Amniotic stem cell (primary cell): ENCODE measurements at places on chromosomes 11 and 22.

DNA sequence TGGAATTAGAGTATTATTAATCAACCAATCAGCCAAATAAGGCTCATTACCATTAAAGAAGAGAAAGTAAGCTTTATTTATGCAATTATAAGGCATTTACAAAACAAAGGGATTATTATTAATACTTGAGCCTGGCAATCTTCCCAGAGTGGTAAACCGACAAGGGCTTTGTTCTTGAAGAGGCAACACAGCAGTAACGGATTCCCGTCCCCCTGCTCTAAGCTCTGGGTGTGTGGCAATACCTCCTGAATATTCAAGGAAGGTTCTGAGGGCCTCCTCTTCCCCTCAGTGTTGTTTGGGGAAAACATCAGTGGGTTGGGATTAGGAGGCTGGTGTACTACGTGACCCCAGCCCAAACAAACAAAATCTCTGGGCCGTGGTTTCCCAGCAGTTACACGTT, 176.5 kb downstream of the TENM4 start:
- DNase-seq, result no peak

GRCh38 chr22:37491559-37492427, 5.6 kb upstream of the MFNG start:
- no peak for DNase-seq

GRCh38 chr11:102576350-102576749, 45.8 kb upstream of the MMP7 start:
- DNase-seq, result no peak

DNA sequence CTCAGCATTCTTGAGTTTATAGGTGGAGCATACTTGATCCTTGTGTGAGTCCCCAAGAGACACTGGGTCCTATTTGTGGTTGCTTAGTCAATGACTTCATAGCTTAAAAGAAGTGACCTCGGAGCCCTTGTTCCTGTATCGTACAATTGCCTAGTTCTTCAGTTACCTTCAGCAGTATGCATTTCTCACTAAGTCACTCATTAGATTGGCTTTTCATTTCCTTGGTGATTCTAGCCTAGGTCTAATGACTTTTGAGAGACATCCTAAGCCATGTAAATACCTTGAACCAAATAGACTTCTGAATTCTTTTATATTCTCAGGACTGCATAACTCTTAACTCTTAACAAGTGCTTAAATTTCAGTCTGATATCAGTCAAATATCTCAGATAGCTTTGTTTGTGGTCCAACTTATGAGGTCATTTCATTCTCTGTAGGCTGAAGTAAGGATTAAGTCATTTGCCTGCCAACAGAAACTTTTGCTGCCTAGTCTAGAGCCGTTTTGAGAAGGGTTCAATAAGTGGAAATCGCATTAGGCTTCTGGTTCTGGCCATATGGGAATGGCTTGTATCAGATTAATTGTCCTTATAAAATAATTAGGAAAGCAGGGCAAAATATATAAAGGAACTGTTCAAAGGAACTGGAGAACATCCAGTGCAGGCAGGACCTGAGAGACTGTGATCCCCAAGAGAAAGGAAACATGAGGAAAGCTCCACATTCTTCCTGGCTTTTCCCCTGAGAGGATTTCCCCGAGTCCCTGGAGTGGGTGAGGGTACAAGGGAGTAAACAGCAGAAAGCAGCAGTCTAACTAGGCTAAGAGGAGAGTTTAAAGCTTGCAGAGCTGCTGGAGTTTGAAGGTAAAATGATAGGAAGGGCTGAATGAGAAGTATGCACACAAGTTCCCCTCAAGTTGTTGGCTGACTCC, 39.9 kb downstream of the TRAF6 start:
- DNase-seq, result no peak

GRCh38 chr11:60899046-60899936, 7.1 kb downstream of the PRPF19 start:
- DNase-seq, result peak; percentile 22

- no peak for DNase-seq
Measured at GRCh38 chr11:125892071-125892470, 4.6 kb downstream of the HYLS1 start.

DNA sequence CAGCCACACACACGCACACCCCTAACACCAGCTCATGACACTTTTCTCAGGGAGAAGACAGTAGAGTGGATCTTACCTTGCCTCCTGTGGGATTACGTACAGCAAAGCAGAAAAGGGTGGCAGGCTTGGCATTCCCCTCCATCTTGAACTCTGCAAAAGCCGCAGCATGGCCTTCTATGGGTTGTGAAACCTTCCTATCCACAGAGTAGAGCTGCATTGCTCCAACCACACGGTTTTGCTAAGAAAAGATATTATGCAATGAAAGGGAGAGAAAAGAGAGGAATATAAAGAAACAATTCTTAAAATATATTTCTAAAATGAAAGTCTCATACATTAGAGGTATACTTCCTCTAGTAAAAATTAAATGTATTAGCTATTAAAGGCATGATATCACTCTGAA, 48.8 kb downstream of the CLTCL1 start:
- no peak for DNase-seq

- no peak for DNase-seq
Measured at GRCh38 chr11:119368121-119369034, 13.1 kb downstream of the USP2 start.

GRCh38 chr22:30309951-30310741, 16.6 kb downstream of the TBC1D10A start:
- no peak for DNase-seq

- no peak for DNase-seq
Measured at GRCh38 chr22:20044495-20045151, 23.7 kb downstream of the TANGO2 start.

- DNase-seq, result no peak
Measured at GRCh38 chr11:120539667-120540369, 28.3 kb downstream of the GRIK4 start.

- DNase-seq, result no peak
Measured at GRCh38 chr11:113664069-113664980, 41.8 kb downstream of the TMPRSS5 start.

GRCh38 chr11:73653996-73654395, 7.6 kb downstream of the PLEKHB1 start:
- no peak for DNase-seq

DNA sequence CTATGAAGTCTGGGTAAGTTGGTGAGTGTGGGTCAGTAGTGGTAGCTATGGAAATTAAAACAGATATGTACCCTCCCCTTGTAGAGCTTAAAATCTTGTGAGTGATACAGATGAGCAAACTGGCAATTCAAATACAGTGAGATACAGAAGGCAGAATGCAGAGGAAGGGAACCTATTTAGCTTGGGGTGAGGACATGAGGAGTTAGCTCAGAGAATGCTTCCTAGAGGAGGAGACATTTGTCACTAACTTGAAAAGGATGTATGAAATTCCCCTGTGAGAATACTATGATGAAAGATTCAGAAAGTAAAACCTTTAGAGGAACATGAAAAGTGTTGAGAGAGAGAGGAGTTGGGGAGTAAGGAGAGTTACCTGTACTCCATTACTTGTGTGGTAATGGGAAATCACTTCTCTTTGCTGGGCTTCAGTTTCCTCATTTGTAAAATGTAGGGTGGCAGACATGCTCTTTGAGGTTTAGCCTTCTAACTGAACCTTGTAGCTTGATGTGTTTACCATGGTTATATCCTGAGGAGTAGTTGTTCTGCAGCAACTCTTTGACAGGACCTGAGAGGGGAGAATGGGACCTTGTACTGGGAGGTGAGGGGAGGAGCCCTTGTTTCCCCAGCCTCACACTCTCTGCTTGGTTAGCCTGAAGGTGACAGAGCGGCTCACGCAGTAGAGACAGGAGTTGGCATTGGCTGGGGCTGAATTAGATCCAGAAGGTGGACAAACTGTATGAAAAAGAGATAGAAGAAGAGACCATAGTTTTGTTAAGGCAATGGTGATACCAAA, 17.9 kb downstream of the SWAP70 start:
- DNase-seq, result no peak

DNA sequence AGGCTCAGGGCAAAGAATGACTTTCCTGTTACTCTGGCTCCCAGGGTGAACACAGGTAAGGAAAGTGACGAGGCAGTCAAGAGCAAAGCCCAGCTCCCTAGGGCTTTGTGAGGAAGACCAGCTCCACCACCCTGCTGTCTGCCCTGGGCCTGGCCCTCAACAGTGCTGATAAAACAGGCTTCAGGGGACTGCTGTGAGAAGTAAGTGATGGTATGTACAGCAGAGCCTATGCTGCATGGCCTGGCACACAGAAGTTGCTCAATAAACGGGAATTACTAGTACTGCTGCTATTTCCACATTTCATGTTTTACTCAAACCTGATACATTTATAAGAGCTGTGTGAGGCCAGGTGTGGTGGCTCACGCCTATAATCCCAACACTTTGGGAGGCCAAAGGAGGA, 50.3 kb downstream of the MICAL3 start:
- no peak for DNase-seq

- no peak for DNase-seq
Measured at GRCh38 chr11:133515107-133515506, 17.2 kb downstream of the OPCML start.

DNA sequence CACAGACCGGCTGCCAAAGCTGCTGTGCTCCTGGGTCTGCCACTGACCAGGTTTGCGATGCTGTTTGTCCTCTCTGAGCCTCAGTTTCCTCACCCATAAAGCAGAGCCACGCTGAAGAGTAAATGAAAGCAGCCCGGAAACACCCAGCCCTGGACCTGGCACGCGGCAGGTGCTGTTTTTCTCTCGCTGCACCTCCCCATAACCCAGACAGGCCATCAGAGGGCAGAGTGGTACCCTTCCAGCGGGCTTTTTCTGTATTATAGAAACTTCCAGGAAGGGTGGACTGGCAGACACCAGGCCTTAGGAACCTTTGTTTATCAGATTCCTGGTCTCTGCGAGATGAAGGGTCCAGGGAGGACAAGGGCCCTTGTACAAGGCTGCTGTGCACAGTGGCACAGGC, 17.9 kb upstream of the FGF19 start:
- no peak for DNase-seq

DNA sequence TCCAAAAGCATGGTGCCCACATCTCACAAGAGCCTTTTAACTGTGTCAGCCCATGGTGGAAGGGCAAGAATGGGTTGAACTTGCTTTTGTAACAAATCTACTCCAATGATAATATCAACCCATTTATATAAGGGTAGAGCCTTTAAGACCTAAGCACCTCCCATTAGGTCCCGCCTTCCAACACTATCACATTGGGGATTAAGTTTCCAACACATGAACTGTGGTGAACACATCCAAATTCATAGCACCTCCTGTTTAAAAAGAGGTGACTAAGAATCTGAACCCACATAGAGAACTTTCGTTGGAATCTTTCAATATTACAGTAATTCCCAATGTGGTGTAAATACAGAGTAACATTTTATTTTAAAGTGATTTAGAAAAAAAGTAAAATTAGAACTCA, 9.2 kb upstream of the CNTF start:
- DNase-seq, result no peak

DNA sequence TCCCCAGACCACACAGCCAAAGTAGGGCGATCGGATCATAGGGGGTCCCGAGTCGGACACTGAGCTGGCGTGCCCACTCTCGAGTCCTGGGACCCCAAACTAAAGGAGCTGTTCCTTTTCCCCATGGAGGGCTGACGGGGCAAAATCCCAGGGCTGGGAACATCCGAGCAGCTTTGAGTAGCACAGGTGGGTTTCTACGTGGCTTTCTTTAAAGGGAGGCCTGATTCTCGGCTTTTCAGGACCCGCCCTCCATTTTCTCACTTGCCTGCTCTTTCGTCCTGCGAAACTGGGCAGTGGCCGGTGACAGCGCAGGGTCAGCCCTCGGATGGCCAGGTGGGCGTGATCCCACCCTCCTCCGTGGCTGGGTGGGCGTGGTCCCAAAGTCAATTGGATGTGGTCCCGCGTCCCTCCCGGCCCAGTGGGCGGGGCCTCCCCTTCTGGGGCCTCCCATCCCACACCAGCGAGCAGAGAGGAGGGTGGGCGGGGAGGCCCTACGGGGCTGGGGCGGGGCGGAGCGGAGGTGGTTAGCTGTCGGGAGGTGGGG, 17.5 kb upstream of the TXNRD2 start:
- DNase-seq, result no peak

DNA sequence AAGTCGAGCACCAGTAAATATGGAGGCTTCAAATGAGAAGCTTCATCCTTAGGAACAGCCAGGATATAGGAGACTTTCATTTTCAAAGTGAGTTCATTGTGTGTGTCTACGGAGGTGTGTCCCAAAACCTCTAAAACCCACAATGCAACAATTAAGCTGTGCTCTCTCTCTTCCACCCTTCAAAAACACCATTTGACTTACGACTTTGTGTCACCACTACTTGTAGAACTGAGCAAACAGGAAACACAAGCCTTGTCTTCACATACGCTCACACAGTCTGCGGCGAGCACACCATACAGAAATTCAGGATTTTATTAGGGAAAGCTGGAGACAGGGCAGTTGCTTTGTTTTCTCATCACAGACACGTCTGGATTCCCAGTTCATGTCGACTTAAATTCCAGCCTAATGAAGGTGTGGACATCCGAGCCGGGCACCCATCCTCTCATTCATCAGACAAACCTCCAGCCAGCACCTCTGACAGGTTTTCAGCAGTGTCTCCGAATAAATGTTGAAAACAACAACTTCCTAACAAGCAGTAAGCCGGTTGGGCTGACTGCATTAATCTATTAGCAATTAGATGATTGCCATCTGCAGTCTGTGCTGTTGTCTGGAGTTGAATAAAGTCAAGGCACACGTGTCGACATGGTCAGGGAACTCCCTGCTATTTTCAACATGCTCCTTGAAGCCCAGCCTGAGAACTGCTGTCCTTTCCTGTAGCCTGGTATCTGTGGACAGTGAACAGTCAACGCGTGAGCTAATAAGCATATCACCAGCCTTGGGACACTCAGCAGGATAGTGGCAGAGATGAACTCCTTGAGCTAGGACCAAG, 1411.1 kb downstream of the BRD1 start:
- no peak for DNase-seq

GRCh38 chr11:68610452-68611116, 73.8 kb upstream of the GAL start:
- no peak for DNase-seq

GRCh38 chr22:45235101-45235777, 5.5 kb downstream of the KIAA0930 start:
- DNase-seq, result no peak

- DNase-seq, result peak; percentile 39
Measured at GRCh38 chr11:82927264-82927880, 25.8 kb downstream of the DDIAS start.

GRCh38 chr11:19739872-19740271, 27.2 kb downstream of the NAV2 start:
- DNase-seq, result no peak

DNA sequence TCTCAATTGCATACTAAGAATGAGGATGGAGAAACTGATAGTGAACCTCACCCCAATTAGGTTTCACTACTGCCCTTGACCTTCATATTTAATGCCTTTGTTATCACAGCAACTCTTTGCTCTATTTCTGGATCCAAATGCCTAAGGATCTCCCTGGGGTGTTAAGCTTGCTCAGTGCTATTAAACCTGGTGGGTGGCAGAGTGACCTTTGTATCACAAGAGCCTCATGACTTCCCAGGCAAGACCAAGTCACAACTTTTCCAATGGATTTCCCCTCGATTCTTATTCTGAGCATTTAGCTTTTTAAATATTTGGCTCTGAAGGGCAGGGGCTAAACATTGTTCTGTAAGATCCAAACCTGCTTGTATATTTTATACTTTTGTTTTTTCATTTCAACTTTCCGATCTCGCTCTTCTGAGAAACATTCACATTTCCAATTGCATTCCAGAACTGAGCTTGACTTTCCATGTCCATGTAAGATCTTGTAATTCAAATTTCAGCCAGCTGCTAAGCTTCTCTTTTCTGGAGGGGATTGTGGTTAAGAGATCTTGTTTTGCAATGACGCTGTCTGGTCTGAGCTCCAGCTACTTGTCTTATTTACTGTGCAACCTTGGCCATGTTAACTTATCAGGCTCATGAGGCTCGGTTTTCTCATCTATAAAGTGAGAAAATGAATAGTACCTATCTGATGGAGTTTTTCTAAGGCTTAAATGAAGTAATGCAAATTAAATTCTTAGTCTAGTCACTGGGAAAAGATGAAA, 6.4 kb upstream of the EHF start:
- DNase-seq, result no peak
